ENCODE measurements at places on chromosomes 6 and 20. TPM values are rescaled to one million over a fixed set of nuclear protein-coding genes. Genes with fewer than 3 reads are reported as not detected.

SGK2 gene
- 0.24 TPM for total RNA-seq

ALDH5A1 gene
- 0.49 TPM for total RNA-seq

CCN2 gene
- 100 TPM for total RNA-seq

OR2B6 gene
- not detected for total RNA-seq

DDRGK1 gene
- total RNA-seq: 17.4 TPM

PTCRA gene
- not detected for total RNA-seq

EMILIN3 gene
- total RNA-seq: 0.16 TPM

DDX27 gene
- total RNA-seq: 29.2 TPM

SCRT2 gene
- total RNA-seq: not detected

PGC gene
- not detected for total RNA-seq

MCCD1 gene
- not detected for total RNA-seq

TGM2 gene
- total RNA-seq: 26.8 TPM

NAPB gene
- 9.0 TPM for total RNA-seq

HRH3 gene
- not detected for total RNA-seq

BIRC7 gene
- not detected for total RNA-seq

TMEM200A gene
- total RNA-seq: 27.1 TPM

PRL gene
- total RNA-seq: not detected

CPXM1 gene
- 0.65 TPM for total RNA-seq

CST7 gene
- total RNA-seq: not detected

ADTRP gene
- 0.81 TPM for total RNA-seq

PRR18 gene
- total RNA-seq: not detected

VARS1 gene
- 60.0 TPM for total RNA-seq

SIRPD gene
- not detected for total RNA-seq

KIF25 gene
- total RNA-seq: 0.32 TPM

ATRN gene
- 47.5 TPM for total RNA-seq

PLAGL2 gene
- 4.9 TPM for total RNA-seq

SRSF12 gene
- total RNA-seq: 0.36 TPM

MYL9 gene
- 111 TPM for total RNA-seq

GTSF1L gene
- total RNA-seq: not detected

DCDC2 gene
- total RNA-seq: 0.16 TPM

TNXB gene
- total RNA-seq: 4.1 TPM

CALHM4 gene
- not detected for total RNA-seq

PEX3 gene
- 18.2 TPM for total RNA-seq

PDRG1 gene
- 2.8 TPM for total RNA-seq

PI16 gene
- 0.16 TPM for total RNA-seq

RXRB gene
- total RNA-seq: 30.5 TPM

SEMG1 gene
- not detected for total RNA-seq

FHL5 gene
- not detected for total RNA-seq

PKIB gene
- 0.12 TPM for total RNA-seq

KCNS1 gene
- total RNA-seq: 5.5 TPM

CDH4 gene
- total RNA-seq: 0.81 TPM

CLIC5 gene
- 0.16 TPM for total RNA-seq

SAMHD1 gene
- 44.3 TPM for total RNA-seq

KHDC1 gene
- 3.8 TPM for total RNA-seq

SHLD1 gene
- 0.49 TPM for total RNA-seq

TSBP1 gene
- total RNA-seq: not detected

STMND1 gene
- 0.32 TPM for total RNA-seq

GGTLC1 gene
- not detected for total RNA-seq

MCHR2 gene
- not detected for total RNA-seq

GRM1 gene
- total RNA-seq: 0.16 TPM

ESR1 gene
- total RNA-seq: 4.1 TPM

SAPCD1 gene
- 0.61 TPM for total RNA-seq

BPIFB1 gene
- total RNA-seq: not detected

IMPG1 gene
- not detected for total RNA-seq
